ENCODE measurements at places on chromosomes 1 and 21.

DNA sequence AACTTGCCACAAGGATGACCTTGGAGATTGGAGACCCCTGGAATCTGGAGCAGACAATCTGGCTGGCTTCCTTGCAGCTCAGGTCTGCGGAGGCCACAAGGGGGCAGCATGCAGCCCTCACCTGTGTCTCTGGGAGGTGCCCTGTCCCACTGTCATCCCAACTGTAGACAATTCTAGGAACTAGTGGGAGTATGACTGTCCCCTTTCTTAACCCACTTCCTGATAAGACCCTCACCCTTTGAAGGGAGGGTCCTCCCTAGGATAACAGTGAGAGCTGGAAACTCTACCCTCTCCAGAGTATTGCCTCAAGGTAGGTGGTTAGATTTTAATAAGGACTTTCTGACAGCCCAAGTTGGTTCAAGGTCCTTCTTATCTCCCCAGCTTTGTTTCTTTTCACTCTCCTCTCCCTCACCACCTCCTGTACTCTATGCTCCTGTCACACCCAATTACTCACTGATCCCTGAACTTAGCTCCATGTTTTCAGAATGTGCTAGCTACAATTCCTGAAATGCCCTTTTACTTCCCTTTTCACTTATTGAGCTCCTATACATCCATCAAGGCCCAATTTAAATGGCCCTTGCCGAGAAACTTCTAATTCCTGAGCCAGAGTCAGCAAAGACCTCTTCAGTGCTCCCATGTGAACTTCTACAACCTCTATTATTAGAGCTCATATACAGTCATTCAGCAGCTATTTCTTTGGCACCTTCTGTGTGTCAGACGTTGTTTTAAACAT is 9.2 kb upstream of the KCNQ4 start:
- DNase-seq, result peak; percentile 51

DNA sequence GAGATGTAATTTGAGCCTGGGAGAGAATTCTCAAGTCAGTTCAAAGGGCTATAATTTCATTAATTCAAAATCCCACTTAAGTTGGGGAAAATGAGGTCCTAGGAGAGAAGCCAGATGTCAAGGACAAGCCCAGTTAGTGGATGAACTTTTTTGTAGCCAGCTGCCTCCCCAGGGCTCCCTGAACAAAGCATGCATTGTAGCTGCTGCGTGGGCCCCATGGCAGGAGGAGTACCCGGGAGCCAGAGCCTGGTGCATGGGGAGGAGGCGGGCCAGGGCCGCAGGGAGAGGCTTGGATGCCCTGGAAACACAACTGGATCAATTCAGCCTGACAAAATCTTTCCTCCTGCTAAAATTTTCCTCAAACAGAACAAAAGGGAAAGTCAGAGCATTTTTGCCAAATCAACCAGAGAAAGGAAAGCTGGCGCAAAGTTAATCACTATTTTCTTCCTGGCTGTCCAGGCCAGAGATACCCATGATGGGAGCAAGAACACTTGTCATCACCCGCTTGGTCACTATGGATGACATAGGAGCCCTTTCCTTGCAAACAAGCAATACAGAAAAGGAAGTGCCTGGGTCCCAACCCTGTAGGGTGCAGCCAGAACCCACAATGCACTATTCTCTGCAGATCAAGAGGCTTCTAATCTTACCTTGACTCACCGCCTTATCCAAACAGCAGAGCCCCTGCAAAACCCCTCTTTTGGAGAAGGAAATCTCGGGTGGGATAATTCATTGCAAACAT is 248.1 kb upstream of the RAB4A start:
- no peak for DNase-seq

DNA sequence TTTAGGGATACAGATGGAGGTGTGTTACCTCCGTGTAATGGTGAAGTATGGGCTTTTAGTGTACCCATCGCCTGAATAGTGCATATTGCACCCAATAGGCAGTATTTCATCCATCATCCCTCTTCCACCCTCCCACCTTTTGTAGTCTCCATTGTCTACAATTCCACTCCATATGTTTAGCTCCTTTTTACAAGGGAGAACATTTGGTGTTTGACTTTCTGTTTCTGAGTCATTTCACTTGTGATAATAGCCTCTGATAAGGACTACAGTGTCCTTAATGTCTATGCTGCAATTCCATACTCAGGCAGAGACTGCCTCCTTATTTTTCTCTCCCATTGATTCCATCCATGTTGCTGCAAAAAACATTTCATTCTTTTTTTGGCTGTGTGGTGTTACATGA is 48.7 kb downstream of the OVGP1 start:
- no peak for DNase-seq

DNA sequence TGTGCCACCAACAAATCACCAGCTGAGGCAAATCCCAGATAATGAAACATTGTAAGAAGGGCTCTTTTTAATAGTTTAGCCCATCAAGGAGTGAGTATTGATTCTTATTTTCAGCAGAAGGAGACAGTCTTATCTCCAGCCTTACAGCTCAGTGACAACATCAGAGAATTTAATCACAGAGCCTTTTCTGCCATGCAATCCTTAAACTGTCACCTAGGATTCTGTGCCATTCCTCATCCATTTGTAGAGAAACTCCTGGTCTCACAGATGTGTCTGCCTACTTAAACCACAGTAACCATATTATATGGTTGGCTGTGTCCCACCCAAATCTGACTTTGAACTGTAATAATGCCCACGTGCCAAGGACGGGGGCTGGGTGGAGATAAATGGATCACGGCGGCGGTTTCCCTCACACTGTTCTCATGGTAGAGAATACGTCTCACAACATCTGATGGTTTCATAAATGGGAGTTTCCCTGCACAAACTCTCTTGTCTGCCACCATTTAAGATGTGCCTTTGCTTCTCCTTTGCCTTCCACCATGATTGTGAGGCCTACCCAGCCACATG is 217.7 kb downstream of the RERE start:
- DNase-seq, result no peak

- DNase-seq, result no peak
Measured at GRCh38 chr1:184801503-184801902, 46.8 kb upstream of the EDEM3 start.

DNA sequence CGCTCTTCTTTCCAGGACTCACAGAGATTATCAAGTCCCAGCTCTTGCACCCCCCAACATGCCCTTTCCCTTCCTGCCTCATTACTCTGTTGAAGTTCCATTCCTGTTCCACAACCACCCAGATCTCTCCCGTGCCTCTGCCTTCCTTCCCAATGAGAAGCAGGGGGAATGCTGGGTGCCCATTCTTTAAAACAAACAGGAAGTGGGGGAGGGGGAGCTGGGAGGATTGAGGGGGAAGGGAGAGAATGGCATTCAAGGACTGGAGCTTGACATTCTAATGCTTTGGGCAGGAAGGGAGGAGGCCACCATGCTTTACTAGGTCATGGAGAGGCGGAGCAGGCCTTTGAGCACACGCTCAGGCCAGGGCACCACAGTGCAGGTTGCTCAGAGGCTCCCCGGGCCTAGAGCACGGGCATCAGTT is 150.3 kb upstream of the IRF2BP2 start:
- DNase-seq, result no peak

GRCh38 chr1:70893381-70893780 is 154.2 kb downstream of the PTGER3 start:
- no peak for DNase-seq

DNA sequence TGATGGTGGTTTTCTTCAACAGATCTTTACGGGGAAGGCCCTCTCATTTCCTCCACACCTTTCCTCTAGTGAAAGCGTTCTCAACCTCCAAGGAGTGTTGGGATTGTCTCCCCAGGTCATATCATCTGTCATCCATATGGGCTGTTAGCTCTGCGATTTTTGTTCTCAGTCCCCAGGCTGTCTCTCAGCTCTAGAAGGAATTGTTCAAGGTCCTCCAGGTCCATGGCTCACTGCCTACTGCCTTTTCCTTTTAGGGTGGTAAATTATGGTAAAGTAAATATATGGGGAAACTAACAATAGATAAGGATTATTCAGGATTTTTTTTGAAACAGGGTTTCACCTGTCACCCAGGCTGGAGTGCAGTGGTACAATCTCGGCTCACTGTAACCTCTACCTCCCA is 37.6 kb downstream of the ELF3 start:
- no peak for DNase-seq

DNA sequence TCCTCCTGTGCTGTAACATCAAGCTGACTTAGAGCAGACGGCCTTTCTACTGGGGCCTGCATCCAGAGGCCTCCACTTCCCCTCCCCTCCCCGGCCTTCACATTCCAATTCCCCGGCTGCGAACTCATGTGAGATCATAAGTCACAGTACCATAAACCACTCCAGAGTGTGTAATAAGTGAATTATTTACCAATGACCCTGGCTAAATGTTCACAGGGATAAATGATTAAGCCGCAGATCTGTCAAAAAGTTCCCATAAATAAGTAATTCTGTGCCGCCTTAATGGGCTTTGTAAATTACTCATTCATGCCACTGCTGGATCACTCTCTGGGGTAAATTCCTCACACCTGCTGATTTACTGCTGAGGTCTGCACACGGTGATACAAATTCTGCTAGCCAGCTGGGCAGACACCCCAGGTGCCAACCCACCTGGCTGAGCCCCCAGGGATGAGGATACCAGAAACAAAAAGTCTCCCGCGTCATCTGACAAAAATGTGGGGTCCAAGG is 27.4 kb upstream of the KIRREL1 start:
- no peak for DNase-seq

GRCh38 chr21:14223365-14223764 is 7.4 kb downstream of the RBM11 start:
- no peak for DNase-seq

GRCh38 chr1:22387919-22388580 is 63.6 kb upstream of the ZBTB40 start:
- no peak for DNase-seq

- DNase-seq, result no peak
Measured at GRCh38 chr21:15455819-15456462, 273.8 kb upstream of the USP25 start.

DNA sequence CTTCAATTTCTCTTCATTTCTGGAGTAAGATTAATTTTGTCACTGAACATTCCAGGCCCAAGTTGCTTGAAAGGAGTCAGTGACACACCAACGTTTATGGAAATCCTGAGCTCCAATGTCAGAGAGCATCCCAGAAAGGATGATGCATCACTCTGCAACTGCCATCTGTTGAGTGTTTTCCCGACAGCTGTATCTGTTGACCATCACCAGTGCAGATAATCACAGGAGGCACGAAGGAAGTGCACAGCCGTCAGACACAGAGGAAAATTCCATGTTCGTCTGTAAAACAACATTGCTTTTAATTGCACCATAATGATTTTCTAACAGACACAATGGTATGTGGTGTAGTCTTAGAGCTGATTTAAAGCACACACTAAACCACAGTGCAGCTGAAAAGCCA is 376.7 kb upstream of the ADGRL2 start:
- no peak for DNase-seq

DNA sequence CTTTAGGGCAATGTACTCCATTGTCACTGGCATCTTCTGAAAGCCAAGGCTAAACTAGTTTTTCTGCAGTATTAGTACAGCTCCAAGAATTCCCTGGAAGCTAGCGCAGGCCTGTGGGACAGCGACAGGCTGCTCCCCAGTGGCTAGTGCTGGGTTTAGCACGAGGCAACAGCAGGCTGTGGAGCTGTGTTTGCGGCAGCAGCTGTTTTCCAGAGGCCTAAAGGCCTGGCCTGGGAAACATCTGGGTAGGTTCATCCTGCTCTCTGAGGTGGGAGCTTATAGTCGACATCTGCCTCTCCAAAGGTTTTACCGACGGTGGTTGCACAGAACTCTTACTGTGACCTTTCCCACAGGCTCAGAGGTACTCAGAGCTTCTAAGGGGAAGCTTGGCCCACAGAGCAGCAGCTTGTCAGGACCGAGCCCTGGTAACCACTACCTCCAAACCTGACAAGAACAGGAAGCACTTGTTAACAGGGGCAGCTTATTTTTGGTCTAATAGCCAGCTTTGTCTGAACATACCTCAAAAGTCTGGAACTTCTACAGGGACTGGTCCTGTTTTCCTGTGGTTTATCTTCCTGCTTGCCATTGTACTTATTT is 17.2 kb downstream of the CC2D1B start:
- DNase-seq, result no peak

- no peak for DNase-seq
Measured at GRCh38 chr1:55194851-55195250, 20.3 kb downstream of the USP24 start.

- DNase-seq, result no peak
Measured at GRCh38 chr1:95068956-95069709, 3.6 kb downstream of the ALG14 start.

DNA sequence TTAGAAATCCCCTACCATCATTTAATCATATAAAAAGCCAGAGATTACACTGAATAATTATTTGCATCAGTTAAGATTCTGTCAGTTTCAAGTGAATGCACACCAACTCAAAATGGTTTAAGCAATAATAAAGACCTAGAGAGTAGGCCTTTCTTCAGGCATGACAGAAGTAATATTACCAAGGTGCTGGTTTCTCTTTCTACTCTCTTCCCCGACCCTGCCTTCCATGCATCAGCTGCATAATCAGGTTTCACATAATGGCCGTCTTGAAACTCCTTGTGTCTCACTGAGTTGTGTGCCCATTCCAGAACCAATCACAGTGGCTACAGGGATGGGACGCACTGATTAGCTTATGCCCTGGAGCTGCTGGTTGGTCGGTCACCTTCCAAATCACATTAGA is 103.5 kb upstream of the SERTAD4 start:
- DNase-seq, result no peak

GRCh38 chr1:234564035-234565029 is 45.6 kb downstream of the IRF2BP2 start:
- DNase-seq, result no peak

DNA sequence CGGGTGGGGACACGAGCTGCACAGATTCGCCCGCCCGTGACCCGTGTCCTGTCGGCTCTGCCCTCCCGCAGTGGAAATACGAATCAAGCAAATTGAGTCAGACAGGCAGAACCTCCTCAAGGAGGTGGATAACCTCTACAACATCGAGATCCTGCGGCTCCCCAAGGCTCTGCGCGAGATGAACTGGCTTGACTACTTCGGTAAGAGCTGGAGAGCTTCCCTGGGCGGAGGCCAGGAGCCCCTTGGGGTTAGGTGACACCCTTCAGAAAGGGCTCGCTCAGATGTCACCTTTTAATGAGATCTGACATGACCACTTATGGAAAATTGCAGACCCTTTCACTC is 489 bp downstream of the CDCA8 start:
- DNase-seq, result no peak

- DNase-seq, result no peak
Measured at GRCh38 chr1:40810927-40811326, 27.3 kb downstream of the KCNQ4 start.

- DNase-seq, result no peak
Measured at GRCh38 chr1:48466594-48466993, 5.4 kb downstream of the SPATA6 start.

All from progenitor cell of endocrine pancreas (in vitro differentiated cells).